ENCODE measurements at places on chromosomes 16 and 17.

- DNase-seq = peak; percentile 51
Measured at GRCh38 chr17:58339755-58340404, 11.3 kb upstream of the TSPOAP1 start.

GRCh38 chr16:89687092-89687940, 827 bp downstream of the CDK10 start:
- no peak for DNase-seq

DNA sequence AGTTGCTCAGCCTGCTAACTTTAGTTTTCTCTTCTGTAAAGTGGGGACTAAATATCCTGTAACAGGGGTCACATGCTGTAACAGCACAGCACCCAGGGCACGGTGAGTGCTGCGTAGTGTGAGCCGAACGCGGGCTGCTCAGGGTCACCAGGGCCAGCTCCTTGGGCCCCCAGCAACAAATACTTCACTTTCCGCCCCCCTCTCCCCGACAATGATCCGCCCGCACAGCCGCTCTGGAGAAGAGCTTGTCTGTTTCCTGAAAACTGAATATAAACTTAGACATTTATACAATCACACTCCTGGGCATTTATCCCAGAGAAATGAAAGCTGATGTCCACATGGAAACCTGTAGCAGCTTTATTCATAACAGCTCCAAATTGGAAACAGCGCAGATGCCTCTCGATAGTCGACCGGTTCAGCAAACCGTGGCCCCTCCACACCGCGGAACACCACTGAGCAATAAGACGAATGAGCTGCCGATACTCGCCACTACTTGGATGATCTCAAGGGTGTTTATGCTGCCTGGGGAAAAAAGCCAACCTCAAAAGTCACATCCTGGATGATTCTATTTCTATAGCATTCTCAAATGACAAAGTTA, 267.2 kb downstream of the PARN start:
- no peak for DNase-seq

- DNase-seq = no peak
Measured at GRCh38 chr17:66711401-66711800, 123.5 kb upstream of the CACNG5 start.

DNA sequence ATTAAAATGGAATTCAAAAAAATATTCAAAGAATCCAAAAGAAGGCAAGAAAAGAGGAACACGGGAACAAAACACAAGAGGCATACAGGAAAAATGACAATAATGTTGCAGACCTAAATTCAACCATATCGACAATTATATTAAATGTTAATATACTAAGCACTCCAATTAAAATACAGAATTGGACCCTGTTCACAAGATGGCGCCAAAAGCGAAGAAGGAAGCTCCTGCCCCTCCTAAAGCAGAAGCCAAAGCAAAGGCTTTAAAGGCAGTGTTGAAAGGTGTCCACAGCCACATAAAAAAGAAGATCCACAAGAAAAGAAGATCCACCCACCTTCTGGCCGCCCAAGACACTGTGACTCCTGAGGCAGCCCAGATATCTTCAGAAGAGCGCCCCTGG, 6.3 kb upstream of the XAF1 start:
- DNase-seq = peak; percentile 18

- DNase-seq = peak; percentile 14
Measured at GRCh38 chr16:30934827-30935557, 11.6 kb downstream of the FBXL19 start.

DNA sequence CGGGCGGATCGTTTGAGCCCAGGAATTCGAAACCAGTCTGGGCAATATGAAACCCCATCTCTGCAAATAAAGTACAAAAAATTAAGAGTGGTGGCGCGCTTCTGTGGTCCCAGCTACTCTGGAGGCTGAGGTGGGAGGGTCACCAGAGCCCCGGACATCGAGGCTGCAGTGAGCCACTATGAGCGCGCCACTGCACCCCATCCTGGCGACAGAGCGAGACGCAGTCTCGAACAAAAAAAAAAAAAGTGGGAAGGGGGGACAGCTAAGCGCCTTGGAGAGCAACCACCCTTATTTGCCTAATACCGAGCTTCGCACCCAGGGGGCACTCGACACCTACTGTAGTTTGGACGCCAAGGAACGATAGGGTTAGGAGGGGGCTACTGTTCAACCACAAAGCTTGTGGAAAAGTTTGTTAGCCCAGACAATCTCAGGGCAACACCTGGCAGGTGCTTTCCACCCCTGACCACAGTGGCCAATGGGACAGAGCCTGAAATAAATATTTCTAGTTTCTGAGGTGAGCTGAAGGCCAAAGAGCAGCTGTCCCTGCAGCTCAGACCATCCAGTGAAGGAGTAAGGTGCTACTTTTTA, 847 bp upstream of the PSMC3IP start:
- peak; percentile 65 for DNase-seq
